ENCODE measurements at places on chromosomes 1 and 21. TPM values are rescaled to one million over a fixed set of nuclear protein-coding genes. Genes with fewer than 3 reads are reported as not detected.

DNA sequence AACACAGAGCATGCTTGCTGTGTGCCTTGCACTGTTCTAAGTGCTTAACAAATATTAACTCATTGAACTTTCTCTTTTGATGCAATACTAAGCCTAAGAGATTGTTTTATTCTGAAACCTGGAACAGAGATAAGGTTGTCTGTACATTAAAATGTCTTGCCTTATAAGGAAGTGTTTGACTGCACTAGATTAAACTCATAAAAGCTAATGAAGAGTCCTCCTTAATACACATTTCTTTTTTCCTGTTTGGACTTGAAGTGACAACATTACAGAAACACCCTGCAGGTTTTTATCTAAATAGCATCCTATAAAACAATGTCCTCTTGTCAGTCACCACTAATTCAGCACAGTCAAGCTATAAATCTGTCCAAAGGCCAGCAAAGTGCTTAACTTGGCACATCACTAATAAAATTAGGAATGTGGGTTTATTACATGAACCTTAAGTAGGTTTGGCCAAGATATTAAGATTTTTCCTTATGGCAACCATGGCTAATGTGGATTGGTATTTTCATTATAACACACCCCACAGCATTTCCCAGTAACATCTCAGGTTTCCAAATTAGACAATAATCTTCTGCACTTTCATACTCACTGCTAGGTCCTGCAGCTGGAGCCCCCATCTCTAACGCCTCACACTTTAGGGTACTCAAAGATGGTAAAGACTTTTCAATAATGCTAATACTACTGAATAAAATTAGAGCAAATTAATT, 389.7 kb downstream of the LMO4 start:
- no peak overlapping the region for H3K4me3 ChIP-seq
- H3K4me1 ChIP-seq: peaks cover 6% of the 10 kb centered on the region
- H3K27ac ChIP-seq: no peak overlapping the region

GRCh38 chr21:28884481-28884880, 108.2 kb downstream of the LTN1 start:
- no peak overlapping the region for H3K4me3 ChIP-seq
- H3K27ac ChIP-seq: peak overlapping the region; percentile 88
- peaks cover 14% of the 10 kb centered on the region for H3K4me1 ChIP-seq
- no peak for DNase-seq

GRCh38 chr1:17141441-17142197, 22.4 kb upstream of the PADI2 start:
- H3K27ac ChIP-seq: peak overlapping the region; percentile 58
- no peaks in the 10 kb centered on the region for H3K36me3 ChIP-seq
- no peaks in the 10 kb centered on the region for H3K4me1 ChIP-seq
- DNase-seq: peak; percentile 34

GRCh38 chr21:33817663-33818451, 97.7 kb downstream of the ATP5PO start:
- no peaks in the 10 kb centered on the region for H3K27me3 ChIP-seq
- H3K36me3 ChIP-seq: no peaks in the 10 kb centered on the region
- peaks cover 2% of the 10 kb centered on the region for H3K4me1 ChIP-seq
- no peak overlapping the region for H3K27ac ChIP-seq
- DNase-seq: no peak

DNA sequence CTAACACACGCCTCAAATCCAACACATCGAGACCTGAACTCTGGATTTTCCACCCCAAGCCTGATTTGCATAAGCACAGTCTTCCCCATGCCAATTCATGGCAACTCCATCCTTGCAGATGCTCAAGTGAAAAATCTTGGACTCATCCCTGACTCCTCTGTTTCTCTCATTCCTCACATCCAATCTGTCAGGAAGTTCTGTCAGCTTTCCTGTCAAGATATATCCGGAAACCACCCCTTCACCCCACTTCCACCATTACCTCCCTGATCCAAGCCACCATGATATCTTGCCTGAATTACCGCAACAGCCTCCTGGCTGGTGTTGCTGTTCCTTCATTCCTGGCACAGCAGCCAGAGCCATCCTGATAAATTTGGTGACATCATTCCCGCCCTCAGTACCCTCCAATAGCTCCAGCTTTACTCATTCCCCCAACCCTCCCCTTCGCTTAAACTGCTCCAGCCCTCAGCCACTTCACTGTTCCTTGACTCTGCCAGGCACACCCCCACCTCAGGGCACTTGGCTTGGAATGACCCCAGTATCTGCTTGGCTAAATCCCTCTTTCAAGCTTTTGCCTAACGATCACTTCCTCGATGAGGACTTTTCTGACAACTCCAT, 17.4 kb downstream of the TCEA3 start:
- peak overlapping the region; percentile 20 for H3K27ac ChIP-seq
- peaks cover 66% of the 10 kb centered on the region for H3K4me1 ChIP-seq
- DNase-seq: no peak

DNA sequence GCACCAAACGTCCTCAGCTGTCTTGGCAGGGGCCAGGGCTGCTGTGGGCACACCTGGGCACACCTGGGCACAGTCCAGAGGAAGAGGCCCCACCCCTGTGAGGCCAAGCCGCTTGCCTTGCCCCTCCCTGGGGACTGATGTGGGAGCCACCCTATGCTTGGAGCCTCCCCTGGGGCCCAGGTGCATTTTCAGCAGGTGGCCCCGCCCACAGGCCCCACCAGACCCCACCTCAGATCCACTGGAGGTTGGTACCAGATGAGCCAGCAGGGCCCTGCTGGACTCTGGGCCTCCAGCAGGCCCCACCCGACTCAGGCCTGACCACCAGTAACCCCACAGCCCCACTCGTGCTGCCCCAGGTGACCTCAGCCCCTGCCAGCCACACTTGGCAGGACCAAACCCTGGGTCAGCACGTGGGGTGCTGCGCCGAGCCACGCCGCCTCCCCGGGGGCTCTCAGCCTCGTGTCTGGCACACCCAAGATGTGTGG, 8.8 kb downstream of the SLC19A1 start:
- H3K4me1 ChIP-seq: no peaks in the 10 kb centered on the region
- DNase-seq: peak; percentile 11
- H3K4me3 ChIP-seq: no peak overlapping the region
- H3K27me3 ChIP-seq: no peaks in the 10 kb centered on the region

DNA sequence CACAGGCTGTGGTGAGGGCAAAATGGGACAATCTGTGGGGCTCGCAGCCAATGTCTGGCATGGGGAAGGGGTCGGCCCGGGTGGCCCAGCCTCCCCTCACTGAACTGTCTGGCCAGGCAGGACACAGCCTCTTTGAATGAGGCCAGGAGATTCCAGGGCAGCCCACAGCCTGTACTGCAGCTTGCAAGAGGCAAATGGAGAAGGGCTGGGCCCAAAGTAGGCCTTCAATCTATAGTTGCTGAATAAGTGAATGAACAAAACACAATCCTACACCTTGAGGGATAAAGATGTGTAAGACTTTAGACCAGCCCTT, 23.2 kb downstream of the SLC27A3 start:
- no peaks in the 10 kb centered on the region for H3K4me1 ChIP-seq
- no peak for DNase-seq
- H3K27me3 ChIP-seq: no peaks in the 10 kb centered on the region
- H3K27ac ChIP-seq: no peak overlapping the region
- H3K36me3 ChIP-seq: no peaks in the 10 kb centered on the region

DNA sequence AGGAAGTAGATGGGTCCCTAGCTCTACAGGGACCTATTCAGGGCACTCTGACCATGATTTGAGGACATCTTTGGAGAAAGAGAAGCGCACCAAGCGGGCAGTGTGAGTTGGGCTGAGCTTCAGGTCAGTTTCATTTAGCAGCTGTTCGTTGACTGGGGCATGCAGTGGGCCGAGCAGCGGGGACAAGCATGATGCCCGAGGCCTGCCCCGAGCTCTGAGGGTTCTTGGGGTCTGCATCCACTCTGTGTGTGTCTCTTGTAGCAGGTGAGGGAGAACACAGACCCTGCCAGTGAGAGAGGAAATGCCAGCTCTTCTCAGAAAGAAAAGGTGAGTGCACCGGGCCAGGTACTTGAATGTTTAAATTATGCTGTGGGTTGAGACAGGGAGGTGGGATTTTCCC, 5.4 kb downstream of the THAP3 start:
- DNase-seq: no peak
- H3K27me3 ChIP-seq: no peaks in the 10 kb centered on the region
- H3K36me3 ChIP-seq: peaks cover 3% of the 10 kb centered on the region

DNA sequence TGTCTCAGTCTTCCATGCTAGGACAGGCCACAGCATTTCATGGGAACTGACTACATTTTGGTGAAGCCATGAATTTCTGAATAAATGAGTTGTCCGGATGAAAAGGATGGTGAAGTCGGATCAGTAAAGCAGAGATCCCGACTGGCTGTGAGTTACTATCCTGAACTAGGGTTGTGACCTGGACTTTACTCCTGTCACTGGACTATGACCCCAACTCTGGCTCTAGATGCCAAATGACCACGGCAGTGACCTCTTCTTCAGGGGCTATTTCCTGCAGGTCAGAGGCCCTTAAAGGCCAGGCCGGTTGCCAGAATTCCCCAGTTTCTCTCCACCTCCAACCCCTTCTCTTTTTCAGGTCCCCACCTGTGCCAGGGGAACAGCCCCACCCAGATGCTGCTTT, 1.7 kb upstream of the NECTIN4 start:
- DNase-seq: no peak
- H3K4me1 ChIP-seq: peaks cover 43% of the 10 kb centered on the region
- no peaks in the 10 kb centered on the region for H3K36me3 ChIP-seq
- no peaks in the 10 kb centered on the region for H3K27me3 ChIP-seq

The BRDT gene
- not detected for total RNA-seq

Data from body of pancreas (tissue), 4 donors.